ENCODE measurements at places on chromosomes 12 and 14. TPM values are rescaled to one million over a fixed set of nuclear protein-coding genes. Genes with fewer than 3 reads are reported as not detected.

Gene DHRS2
- total RNA-seq, result 0.44 TPM

Gene ITGA7
- 1.0 TPM for total RNA-seq

Gene VPS37B
- 45.9 TPM for total RNA-seq

Gene TRIM9
- total RNA-seq, result not detected

Gene SERPINA12
- not detected for total RNA-seq

Gene GLT1D1
- not detected for total RNA-seq

Gene BEGAIN
- 0.46 TPM for total RNA-seq

Gene PPP1R1A
- total RNA-seq, result not detected

Gene PABPN1
- total RNA-seq, result 218 TPM

Gene NPAS3
- 0.13 TPM for total RNA-seq

Gene HSPB8
- 10.8 TPM for total RNA-seq

Gene PLA2G1B
- not detected for total RNA-seq

Gene NR4A1
- 6.8 TPM for total RNA-seq

Gene HELB
- 3.4 TPM for total RNA-seq

Gene CLEC7A
- not detected for total RNA-seq

Gene SERPINA3
- not detected for total RNA-seq

Gene SLC10A1
- total RNA-seq, result not detected

Gene FAM90A1
- total RNA-seq, result not detected

Data from endothelial cell of umbilical vein (primary cell).